ENCODE measurements at places on chromosomes 7 and 10.

GRCh38 chr7:26318921-26319320 is 27.3 kb downstream of the SNX10 start:
- no peak for DNase-seq

DNA sequence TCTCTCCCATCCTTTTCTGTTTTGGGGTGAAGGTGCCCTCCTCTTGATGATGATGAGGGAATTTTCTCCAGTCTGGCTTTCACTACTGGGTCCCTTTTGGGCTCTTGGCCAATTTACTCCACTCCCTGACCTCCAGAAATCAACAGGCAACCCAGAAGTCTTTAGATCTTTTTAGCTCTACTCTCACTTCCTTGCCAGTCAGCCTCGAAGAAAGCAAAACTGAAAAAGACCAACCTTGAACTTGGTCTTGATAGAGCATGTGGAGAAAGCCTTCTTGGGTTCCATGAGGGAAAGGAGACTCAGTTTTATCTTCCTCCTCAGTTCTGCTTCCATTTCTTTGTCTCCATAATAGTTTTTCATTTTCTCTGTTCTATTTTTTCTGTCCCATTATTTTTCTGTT is 91.4 kb upstream of the NPVF start:
- DNase-seq = no peak

- no peak for DNase-seq
Observed at GRCh38 chr7:54921116-54921515, 97.7 kb upstream of the EGFR start.

DNA sequence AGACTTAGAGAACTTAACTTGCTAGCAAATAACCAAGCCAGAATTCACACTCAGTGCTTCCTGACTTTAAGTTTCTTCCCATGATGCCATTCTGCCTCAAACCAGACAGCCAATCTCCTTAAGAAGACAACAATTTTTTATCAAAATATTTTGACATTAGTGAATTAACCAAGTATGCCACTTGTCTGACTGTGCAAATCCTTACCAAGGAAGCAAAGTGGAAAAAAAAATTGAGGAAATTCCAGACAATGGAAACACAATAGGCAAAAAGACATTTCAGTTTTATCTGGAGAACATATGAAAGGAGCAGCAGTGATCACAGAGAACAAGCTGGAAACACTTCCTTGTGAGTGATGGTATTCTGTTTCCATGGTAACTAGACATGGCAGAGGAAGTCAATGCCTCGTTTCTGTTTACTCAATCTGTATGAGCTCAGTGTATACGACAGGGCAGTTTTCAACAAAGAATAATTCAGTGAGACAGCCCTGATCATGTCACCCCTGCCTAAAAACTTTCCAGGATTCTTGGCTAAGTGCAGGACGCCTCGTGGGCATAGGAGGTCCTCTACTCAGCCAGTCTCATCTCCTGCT is 114.2 kb downstream of the DYNC1I1 start:
- no peak for DNase-seq
